ENCODE measurements at places on chromosomes 1 and 21.

GRCh38 chr21:28959367-28960099, 33.1 kb downstream of the LTN1 start:
- no peak for DNase-seq

DNA sequence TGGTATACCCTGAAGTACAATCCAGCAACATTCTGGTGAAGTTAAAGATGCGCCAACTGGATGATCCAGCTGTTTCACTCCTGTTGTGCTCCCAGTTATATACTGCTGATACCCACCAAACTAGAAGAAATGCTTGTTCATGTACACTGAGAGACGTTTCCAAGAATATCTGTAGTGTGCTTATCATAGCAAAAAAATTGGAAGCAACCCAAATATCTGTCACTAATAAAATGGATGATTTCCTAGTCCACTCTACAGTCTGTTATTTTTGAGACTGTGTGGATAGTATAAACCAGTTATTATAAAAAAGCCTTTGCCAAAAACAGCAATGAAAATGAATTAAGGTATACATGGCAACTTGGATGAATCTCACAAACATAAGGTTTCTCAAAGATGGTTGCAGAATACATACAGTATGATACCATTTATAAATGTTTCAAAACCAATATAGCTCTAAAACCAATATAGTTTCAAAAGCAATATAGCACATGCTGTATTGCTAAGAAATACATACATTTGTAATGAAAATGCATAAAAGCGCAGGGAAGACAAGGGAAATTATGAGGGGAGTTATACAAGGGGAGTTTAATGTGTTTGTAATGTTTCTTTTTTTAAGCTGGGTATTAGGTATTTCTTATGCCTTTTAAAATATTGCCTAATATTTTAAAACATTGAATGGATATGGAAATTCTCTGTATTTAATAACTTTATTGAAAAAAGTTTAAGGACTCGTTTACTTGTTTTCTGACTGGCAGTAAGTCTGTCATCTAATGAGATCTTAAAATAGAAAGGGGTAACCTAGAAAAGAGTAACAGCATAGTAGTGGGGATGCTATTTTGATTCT, 36.5 kb downstream of the GPSM2 start:
- no peak for DNase-seq

GRCh38 chr1:165114889-165115285, 241.6 kb downstream of the LMX1A start:
- no peak for DNase-seq

GRCh38 chr1:236027104-236027503, 37.8 kb downstream of the NID1 start:
- no peak for DNase-seq

DNA sequence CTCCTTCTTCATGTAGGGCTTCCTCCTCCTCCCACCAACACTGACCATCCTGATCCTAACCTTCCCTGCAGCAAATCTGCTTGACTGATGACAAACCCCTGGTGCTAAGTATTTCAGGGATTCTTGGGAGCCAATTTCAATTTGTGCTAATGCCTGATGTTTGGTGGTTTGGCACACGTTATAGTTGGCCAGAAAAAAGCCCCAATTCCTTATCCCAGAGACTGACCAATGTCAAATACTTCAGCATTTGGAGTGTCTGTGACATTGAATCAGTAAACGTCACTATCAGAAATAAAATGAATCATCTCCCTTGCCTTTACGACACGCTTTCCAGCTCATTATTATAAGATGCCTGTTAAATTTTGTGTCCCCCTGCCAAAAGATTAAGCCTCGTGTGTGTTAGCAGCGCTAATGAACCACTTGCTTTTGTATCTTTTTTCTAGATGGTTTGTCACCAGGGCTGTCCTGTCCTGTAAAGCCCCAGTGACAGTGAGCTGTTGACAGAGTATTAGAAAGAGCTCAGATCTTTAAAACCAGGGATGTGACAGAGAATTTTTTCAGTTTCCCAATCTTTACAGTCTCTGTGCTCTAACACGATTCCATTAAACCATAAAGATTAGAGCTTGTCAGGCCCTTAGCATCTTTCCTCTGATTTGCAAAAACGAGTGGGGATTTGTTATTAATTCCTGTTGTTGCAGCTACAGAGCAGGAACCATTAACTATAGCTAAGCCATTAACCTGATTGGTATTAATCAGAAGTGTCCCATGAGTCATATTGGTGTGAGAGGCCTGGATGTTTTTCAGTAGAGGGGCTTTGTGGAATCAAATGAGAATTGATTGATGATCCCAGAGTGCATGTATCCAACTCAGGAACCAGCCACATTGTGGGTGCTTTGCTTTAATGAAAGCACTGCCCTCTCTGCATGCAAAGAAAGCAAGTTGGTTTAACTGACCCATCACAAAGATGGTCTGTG, 665.1 kb upstream of the PLXNA2 start:
- DNase-seq = no peak

DNA sequence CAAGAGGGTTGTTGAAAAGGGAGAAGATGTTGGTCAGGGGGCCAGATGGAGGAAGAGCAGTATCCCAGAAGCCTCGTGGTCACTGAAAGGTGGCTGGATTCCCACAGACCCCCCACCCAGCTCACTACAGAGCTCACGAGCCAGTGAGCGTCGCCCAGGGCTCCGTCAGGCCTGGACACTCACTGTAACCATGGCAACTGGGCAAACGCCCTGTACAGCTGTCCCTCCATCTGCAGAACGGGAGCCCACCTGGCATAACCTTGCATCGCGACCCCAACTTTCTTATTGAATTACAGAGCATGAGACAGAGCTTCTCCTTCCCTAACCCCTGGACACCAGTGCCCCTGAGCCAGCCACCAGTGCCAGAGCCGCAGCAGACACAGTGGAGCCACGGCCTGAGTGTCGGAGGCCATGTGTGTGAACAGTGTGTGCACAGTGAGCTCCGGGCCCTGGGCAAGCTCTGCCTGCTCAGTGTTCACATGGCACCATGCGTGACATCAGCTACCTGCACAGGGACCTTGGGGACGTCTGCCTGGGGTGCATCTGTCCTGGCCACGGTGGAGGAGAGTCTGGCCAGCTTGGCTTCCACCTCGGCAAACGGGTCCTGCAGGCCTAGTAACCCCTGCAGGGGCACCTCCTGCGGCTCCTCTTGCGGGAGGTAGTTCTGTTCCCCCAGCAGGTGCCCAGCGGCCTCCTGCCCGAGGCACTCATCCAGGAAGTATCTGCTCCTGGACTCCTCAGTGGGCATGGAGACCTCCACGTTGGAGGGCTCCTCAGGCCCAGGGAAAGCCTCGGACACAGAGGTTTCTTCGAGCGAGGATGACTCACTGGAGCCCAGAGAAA, 25.9 kb upstream of the DDOST start:
- peak; percentile 4 for DNase-seq

- DNase-seq = no peak
Observed at GRCh38 chr1:10613340-10613739, 138.6 kb downstream of the PEX14 start.

- no peak for DNase-seq
Observed at GRCh38 chr1:64110924-64111777, 92.3 kb upstream of the UBE2U start.

DNA sequence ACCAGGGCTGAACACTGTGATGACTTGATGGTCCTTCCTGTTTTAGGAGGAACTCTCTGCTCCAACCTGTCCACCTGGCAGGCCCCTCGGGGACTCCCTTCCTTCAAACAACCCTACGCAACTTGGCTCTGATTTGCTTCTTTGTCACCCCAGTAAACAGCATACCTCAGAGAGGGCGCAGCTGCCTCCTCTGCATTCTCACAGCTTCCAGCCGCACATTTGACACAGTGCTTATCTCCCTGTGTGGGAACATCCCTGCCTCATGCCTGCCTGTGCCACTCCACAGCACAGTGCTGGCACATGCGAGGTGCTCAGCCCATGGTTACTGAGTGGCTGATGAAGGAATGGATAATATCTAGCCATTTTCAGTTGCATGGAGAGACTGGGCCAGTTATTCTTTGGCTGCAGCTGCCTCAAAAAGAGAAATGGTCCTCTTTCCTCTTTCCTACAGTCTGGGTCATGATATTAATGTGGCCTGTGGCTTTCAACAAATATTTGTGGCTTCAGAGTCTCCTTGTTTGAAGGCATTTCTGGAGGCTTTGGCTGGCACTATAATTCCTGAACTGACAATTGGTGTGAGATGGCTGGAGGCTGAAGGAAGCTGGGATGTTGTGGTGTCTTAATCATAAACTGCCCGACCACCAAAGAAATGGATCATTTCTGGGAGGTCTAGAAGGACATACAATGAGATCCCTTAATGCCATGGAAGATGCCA, 77.9 kb downstream of the TENT5C start:
- no peak for DNase-seq

DNA sequence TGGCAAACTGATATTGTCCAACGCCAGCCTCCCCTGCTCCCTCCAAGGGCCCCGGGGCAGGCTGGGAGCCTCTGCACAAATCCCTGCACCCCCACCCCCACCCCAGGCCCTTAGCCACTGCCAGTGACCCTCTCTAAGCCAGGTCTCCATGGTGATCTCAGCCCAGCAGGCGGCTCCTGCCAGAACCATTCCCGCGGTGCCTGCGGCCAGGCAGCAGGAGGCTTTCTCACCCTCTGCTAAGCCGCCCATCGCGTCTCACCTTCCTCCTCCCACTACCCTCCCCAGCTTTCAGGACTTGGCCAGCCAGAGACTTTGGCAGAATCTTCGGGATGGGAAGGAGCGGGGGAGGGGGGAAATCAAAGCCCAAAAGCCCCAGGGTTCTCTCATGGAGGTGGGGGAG, 46.8 kb upstream of the WASF2 start:
- DNase-seq = peak; percentile 56

- DNase-seq = no peak
Observed at GRCh38 chr1:187931776-187932175, 1103.0 kb downstream of the PLA2G4A start.
